ENCODE measurements at places on chromosomes 1 and 21.

- DNase-seq = no peak
Observed at GRCh38 chr1:213123536-213123935, 72.5 kb downstream of the RPS6KC1 start.

GRCh38 chr1:19260211-19261138 lies 8.9 kb downstream of the MRTO4 start:
- DNase-seq = no peak

GRCh38 chr1:13617108-13617507 lies 33.5 kb downstream of the PDPN start:
- no peak for DNase-seq

DNA sequence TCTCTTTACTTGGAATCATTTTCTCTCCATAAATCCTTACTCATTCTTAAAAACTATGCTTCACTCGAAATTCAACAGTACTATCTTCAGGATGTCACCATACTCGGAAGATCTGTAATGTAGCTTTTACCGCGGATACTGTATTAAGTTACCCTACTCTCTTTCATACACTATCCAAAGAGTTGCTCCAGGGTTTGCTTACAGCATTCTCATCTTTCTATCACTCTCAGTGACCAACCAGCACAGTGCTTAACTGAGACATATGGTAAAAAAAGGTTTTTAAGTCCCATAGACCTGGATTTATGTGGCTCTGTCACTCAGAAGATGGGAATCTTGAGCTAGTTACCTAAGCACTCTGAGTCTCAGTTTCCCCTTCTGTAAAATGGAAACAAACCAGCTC lies 15.8 kb downstream of the GTF2B start:
- no peak for DNase-seq

GRCh38 chr21:34110594-34111202 lies 37.3 kb downstream of the MRPS6 start:
- no peak for DNase-seq

- DNase-seq = no peak
Observed at GRCh38 chr1:42004322-42004721, 85.6 kb upstream of the HIVEP3 start.

DNA sequence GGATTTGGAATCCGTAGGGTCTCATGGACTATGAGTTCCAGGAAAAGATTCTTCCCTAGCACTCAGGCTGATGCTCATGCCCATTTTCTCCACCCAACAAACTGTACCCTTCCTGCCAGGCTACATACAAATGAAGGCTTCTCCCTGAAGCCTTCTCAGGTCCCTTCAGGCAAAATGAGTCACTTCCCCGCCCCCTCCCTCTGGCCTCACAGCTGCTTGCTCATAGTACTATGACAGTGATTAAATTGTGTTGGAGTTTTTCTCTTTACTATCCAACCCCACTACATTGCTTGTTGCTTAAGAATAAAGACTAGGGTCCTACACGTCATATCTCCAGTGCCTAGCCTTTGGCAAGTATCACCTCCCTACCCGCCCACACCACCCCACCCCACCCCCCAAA lies 207.6 kb upstream of the NFIA start:
- DNase-seq = no peak

DNA sequence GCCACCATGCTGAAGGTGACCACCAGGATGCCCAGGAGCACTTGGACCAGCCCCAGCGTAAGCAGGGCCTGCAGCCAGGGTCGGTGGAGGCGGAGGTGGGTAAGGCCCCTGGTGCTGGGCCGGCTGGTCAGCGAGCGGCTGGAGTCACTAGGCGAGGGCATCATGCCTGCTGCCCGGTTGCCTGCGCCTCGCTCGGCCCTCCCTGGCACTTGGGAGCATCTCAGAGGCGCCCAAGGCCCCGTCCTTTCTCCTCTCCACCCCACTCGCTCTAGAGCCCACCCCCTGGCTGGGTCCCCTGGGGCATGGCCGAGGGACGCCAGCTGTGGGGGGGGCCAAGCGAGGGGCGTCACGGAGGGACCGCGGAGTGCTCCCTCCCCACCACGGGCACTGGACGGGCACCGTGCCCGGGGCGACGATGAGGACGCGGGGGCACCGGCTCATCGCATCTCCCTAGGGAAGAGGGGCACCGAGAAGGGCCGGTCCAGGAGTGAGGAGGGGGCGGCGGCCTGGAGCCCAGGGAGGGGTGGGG lies 505 bp downstream of the ENTREP3 start:
- DNase-seq = no peak

- DNase-seq = no peak
Observed at GRCh38 chr1:73887412-73887811, 310.6 kb downstream of the LRRIQ3 start.

GRCh38 chr1:225915538-225915991 lies 8.5 kb downstream of the PYCR2 start:
- DNase-seq = no peak

DNA sequence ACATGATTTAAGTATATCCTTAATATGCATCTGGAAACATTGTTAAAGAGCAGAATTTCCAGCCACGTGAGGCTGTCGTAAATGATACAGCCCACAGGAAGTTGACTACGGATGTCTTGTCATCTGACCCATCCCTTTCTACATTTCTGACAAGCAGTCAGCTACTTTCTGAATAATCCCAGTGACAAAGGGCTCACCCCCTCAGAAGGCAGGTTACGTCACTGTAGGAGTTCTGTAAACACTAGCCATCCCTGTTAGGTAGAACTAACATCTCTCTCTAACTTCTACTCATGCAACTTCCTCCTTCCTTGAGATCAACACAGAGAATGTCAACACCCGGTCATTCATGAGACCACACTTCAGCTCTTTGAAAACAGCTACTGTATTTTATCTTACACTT lies 259.2 kb downstream of the GREM2 start:
- no peak for DNase-seq

DNA sequence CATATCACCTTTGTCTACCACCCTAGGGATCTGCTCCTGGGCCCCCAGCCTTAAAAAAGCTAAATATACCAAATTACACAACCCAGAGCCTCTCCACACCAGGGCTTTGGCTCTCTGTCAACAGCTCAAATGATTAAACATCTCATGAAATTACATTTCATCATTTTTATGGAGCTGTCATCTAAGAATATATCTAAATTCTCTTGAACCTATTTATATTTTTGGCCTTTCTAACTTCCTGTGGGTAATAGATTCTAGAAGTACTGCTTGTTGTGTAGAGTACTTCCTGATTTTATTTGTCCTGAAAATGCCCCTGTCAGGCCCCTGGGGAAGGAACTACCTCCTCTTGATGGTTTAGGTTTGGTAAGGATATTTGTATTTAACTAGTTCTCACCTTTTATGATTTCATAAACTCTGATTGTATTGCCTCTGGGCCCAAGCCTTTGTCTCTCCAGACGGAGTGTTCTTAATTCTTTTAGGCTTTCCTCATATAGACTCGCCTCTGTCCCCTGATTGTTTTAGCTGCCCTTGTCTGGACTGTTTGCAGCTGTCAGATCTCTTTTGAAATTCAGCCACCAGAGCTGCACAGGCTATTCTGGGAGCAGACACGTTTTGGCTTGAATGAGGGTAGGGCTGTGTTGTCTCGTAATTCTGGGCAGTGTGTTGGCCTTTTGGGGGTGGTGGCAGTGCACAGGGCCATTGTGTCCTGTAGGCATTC lies 16.6 kb downstream of the MYOG start:
- no peak for DNase-seq

DNA sequence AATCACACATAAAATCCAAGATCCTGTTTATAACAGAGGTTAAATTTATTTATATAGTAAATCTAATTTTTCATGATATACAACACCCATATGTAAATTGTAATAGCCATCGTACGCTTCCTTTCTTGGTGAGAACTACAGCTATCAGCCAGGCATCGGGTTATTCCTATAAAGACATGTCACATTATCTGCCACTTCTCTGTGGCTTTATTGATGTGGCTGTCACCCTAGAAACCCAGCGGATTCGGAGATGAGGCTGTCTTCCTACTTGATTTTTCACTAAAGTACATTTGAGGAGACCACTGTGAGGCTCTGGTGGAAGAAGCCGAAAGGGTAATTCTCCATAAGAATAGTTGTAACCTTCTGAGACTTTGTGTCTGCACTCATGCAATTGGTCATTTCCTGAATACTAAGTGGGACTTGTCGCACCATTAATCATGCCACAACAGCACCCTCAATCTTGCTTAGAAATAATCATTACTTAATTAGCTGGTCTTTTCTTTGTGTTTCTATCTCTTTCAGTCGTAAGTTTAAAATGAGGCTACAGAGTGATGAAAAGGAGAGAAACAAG lies 106.0 kb downstream of the NTNG1 start:
- no peak for DNase-seq

GRCh38 chr1:206682111-206682510 lies 2.6 kb upstream of the MAPKAPK2 start:
- no peak for DNase-seq

DNA sequence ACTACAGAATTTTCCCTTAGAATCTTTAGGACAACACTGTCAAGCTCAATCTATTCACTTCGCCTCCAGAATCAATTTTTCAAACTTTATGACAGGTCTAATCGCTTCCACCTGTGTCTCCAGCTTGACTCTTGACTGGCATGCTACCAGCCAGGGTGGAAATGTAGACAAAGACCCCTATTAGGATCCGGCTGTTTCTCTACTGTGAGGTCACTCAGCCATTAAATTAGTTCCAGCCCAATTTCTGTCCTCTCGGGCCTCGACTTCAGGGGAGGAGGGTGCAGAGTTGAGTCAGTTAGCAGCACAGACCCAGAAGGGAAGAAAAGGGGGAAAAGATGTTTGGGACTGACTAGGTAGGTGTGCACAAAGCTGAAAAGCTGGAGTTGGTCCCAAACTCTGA lies 78.5 kb downstream of the HLCS start:
- DNase-seq = no peak

DNA sequence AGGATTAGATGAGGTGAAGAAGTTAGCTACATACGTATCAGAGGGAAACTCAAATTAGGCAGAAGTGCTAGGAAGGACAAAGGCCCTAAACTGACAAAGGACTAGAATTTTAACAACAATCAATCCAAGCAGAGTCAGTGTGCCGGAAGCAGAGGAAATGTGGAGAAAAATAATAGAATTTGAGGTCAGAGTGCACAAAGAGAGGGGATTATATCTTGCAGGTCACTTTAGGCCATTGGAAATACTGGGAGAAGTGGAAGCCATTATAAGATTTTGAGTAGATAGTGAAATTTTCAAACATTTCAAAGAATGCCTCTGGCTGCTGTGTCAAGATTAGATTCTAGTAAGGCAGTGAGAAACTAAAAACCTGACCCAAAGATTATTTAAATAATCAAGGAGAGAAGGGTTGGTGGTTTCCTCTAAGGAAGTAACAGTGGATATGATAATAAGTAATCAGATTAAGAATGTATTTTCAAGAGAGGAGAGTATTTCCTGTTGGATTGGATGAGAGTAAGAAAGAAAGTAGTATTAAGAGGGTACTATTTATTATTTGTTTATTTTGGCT lies 889.2 kb upstream of the NCAM2 start:
- no peak for DNase-seq

- DNase-seq = no peak
Observed at GRCh38 chr1:96253246-96254035, 468.1 kb upstream of the PTBP2 start.

DNA sequence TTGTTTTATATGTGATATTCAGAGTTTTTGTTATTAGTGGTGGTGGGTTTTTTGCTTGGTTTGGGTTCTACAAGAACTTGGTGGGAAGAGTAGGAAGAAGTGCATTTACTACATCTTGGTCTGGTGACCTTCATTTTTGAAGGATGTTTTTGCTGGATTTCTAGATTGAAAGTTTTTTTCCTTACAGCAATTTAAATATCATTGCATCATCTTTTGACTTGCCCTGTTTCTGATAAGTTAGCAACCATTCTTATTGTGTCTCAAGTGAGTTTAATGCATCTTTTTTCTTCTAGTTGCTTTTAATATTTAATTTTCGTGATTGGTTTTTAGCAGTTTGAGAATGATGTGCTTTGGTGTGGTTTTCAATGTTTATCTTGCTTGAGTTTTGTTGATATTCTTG lies 447.7 kb downstream of the DISC1 start:
- no peak for DNase-seq

DNA sequence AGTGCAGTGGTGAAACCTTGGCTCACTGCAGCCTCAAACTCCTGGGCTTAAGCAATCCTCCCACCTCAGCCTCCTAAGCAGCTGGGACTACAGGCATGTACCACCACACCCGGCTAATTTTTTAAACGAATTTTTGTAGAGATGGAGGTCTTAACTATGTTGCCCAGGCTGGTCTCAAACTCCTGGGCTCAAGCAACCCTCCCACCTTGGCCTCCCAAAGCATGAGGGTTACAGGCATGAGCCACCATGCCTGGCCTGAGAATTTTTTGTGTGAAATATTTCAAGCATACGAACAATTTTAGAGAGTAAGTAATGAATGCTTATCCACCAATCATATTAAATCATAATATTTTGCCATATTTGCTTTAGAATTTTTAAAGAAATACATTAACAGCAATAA lies 51.6 kb downstream of the MROH9 start:
- no peak for DNase-seq

- DNase-seq = no peak
Observed at GRCh38 chr1:158809256-158809655, 21.9 kb upstream of the MNDA start.

- no peak for DNase-seq
Observed at GRCh38 chr1:3614755-3615742, 3.7 kb upstream of the MEGF6 start.

DNA sequence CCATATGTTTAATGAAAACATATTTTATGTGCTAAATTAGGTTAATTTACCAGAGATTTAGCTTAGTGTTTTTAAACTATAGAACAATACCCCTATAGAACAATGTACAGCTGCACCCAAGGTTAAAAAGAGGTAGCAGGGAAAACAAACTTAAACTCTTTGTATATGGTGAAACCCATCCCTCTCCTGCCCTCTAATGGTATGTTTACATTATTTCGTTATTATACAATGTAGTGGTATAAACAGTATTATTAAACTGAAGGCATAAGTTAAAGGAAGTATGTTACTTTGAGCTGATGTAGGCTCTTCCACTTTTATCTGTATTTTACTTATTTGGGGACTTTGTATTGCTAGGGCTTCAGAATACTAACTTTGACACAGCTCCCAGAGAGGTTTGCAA lies 16.7 kb upstream of the ZYG11A start:
- no peak for DNase-seq

- DNase-seq = no peak
Observed at GRCh38 chr1:153742411-153743142, 14.7 kb downstream of the INTS3 start.

GRCh38 chr1:180524160-180524914 lies 22.0 kb upstream of the ACBD6 start:
- DNase-seq = no peak
